ENCODE measurements at places on chromosomes 3 and 15.

- DNase-seq, result no peak
Measured at GRCh38 chr3:58013973-58014649, 5.9 kb downstream of the FLNB start.

- no peak for DNase-seq
Measured at GRCh38 chr3:171354706-171355582, 105.3 kb downstream of the TNIK start.

- DNase-seq, result no peak
Measured at GRCh38 chr3:87498358-87499080, 222.1 kb upstream of the POU1F1 start.

GRCh38 chr15:54517366-54517765 lies 539.1 kb downstream of the UNC13C start:
- no peak for DNase-seq

GRCh38 chr3:15756505-15756904 lies 41.3 kb downstream of the ANKRD28 start:
- no peak for DNase-seq

Measured in activated T-cell treated with anti-CD3 and anti-CD28 coated beads for 48 hours (primary cell).